ENCODE measurements at places on chromosomes 7 and 10.

GRCh38 chr10:46546591-46547540 lies 9.6 kb downstream of the GPRIN2 start:
- DNase-seq: no peak

DNA sequence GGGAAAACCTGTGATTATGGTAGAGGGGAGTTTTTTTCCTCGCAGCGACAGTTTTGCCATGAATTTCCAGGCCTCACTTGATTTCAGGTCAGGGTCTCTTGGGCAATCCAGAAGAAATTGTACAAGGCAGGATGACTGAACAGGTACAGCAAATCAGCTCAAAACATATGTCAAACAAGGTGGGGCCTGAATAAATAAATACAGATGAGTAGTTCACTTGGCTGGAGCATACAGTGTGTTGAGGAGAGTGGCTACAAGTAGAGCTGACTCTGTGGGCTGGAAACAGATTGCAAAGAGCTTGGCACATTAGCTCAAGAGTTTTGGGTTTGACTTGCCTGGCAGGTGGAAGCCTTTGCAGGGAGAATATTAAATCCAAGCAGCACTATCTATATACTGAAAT lies 15.0 kb downstream of the GIMAP8 start:
- DNase-seq: no peak

DNA sequence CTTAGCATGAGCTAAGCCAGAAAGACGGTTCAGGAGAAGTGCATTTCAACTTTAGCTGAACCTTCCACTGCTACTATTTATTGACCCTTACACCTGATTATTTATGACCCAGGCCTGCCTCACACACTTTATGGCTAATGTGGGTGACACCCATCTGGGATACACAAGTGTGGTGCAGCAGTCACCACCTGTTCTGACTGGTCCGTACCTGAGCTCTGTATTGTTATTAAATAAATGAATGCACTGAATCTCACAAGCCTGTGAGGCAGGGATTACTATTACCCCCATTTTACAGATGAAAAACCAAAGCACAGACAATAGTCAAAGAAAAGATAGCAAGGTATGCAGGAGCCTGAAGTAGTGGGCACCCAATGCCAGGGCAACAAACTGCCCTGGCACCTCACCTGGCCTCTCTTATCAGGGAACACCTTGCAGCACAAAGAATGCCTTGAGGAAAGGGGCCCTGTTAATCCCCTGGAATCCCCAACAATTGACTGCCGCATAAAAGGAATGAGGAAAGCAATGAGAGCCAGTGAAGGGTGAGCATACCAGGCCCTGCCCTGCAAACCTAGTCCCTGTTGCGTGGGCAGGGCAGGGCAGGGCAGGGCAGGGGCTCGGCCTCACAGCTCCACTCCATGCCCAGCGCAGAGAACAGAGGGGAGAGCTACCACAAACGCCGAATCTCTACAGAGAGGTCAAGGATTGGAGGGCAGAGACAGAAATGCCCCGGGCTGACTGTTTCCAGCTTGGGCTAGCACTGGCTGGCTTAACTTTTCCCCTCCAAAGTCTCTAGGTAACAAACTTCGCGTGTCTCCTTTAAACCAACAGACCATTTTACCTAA lies 1.3 kb downstream of the ANXA11 start:
- DNase-seq: no peak

DNA sequence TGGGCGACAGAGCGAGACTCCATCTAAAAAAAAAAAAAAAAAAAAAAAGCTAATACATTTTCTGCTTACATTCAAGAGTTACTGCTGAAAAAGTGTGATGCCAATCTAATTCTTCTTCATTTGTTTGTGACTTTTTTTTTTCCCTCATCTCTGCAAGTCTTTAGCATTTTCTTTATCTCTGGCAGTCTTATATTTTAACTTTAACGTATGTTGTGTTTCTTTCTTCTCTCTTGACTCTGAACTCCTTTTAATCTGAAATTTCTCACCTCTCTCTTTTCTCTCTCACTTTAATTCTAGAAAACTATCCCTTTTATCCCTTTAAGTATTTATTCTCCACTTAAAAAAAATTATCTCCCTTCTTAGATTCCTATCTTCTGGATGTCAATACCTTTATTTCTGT lies 146.5 kb downstream of the JMJD1C start:
- DNase-seq: no peak

DNA sequence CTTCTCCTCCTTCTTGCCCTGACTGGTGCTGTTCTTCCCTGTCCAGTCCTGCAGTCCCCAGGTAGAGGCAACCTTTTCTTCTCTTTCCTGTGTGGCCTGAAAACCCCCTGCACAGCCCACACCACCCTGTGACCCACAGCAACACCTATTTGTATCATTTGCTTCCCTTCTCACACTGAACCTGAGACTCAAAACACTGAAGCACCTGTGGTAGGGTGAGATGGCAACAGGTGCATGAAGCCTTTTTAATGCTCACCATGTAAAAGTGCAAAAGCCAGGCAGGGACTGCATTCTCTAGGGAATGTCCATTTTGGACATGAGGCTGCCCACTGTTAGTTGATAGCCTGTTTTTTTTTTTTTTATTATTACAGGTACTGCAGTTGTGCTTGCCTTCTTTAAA lies 71.4 kb downstream of the LRMDA start:
- no peak for DNase-seq

- no peak for DNase-seq
These were observed 116.6 kb upstream of the SAMD8 start for GRCh38 chr10:74994854-74995253.

DNA sequence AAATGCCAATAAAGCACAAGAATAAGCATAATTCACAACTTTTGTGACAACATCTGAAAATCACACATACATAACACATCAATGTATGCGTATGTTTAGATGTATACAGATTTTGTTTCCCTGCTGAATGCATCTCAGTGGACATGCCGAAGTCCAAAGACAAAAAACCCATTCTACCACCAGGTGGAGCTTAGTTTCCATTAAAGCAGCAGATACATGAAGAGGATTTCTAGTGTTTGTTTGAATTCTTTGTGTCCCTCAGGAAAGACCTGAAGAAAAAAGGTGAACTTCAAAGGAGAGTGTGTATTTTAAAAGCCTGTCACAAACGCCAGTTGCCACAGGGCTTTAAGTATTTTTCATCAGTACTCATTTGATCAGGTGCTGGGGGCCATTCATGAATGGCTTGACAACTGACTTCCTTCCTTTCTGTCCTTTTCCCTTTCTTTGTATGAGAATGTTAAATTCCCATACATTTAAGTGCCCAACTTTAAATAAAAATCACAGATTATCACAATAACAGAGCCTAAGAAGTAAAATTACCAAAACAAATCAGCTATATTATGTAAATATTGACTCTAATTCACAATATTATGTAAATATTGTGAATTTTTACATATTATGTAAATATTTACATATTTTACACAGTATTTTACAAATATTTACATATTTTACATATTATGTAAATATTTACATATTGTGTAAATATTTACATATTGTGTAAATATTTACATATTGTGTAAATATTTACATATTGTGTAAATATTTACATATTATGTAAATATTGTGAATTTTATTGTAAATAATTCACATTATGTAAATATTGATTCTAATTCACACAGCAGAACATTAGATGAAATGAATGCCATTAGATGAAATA lies 343.0 kb downstream of the CRPPA start:
- no peak for DNase-seq

GRCh38 chr7:66894463-66895080 lies 26.5 kb upstream of the TMEM248 start:
- DNase-seq: no peak

DNA sequence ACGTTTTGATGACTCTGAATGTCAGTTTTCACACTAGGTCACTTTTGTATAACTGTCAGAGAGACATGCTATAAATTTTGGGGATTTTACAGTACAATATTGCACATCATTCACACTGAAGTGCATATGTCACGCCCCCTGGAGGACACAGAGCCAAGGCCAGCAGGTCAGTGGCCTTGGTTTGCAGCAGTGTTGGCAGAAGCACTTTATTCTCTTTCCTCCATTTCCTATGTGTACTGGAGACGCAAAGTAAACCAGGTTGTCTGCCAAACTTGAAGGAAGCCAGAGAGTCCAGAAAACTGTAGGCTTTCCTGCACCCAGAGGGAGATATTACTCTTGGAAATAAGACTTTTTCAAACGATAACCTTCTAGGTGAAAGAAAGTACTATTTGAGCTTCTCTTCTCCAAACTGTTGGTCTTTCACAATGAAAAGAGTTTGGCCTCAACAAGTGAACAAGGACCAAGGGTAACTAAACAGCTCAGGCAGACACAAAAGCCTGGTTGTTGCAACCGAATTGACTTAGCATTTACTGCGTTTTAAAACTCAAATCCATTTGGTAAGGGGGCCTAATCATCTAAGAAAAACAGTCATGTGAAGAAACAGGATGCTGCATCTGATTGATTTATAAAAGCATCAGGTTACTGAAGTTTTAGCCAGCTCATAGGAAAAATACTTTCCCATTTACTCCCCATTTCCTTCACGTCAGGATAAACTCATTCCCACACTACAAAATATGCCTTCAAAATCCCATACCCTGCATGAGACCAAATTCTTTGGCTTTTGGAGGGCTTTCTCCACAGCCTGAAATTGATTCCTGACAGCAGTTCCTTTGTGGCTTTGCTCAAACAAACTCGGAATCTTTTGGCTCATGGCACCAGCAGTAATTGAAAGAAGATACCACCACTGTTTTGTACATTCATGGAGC lies 83.0 kb upstream of the SEC61G start:
- no peak for DNase-seq

DNA sequence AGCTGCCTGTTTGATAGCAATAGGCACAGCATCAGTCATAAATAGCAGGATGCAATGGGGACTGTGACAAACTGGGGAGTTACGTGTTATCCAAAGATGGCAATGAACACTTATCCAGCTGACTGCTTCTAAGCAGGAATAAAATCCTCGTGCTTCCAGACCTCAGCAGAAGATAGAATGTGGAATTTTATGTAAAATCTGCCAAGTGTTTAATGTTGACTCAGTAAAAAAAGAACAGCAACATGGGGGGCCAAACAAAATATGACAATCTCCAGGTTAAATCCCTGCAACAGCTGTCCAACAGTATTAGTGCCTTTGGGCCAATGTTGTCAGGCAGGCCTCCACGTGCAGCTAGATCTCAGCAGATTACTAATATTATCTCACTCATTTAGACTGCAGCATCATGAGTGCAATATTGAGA lies 127.3 kb downstream of the SEMA3C start:
- no peak for DNase-seq

GRCh38 chr7:7276161-7276560 lies 93.8 kb downstream of the C1GALT1 start:
- no peak for DNase-seq

DNA sequence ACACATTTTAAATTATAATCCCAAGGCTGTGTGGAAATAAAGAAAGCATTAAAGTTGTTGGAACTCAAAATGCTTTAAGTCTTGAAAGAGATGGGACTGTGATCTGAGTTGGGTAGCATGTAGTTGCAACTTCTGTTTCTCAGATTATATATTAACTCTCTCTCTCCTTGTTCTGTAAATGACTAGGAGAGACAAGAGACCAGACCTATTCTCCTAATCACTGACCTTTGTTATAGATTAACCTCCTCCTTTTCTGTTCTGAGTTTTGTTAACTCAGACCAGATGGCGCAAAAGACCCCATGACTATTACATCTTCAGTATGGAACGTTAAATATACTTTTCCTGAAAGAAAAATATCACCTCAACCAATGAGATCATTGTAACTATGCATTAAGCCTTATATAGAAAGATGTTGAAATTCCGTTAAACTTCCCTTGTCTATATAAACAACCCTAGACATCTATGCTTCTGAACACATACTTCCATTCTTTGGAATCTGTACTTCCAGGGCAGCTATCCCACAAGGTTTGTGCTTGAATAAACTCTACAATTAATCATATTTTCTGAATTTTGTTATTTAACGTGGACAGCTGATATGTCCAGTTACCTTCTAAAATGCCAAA lies 143.5 kb upstream of the TRIM24 start:
- no peak for DNase-seq

GRCh38 chr7:21029006-21029405 lies 242.3 kb upstream of the SP8 start:
- no peak for DNase-seq

- no peak for DNase-seq
These were observed 77.8 kb upstream of the PLXDC2 start for GRCh38 chr10:19738440-19738839.

GRCh38 chr7:140646931-140647647 lies 6.5 kb upstream of the DENND2A start:
- DNase-seq: no peak

- no peak for DNase-seq
These were observed 120.8 kb downstream of the INHBA start for GRCh38 chr7:41582116-41582515.

- DNase-seq: no peak
These were observed 1.7 kb downstream of the URGCP start for GRCh38 chr7:43904533-43905208.

DNA sequence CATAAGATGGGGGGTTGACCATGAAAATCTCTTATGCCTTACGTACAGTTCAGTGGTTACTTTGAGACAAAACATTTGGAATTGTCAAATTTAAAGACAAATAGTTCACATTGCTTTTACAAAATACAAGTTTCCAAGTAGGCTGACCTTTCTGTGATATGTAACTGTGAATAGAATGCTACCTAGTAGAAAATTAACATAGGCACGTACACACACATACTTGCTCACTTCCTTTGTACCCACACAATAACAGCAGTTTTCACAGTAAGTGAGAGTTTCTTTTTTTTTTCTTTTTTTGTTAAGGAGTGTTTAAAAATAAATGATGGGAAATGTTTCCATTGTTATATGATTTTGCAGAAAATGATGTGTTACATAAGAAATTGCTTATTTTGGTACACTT lies 53.3 kb upstream of the SP8 start:
- no peak for DNase-seq
